ENCODE measurements at places on chromosomes 5 and 9.

GRCh38 chr5:69276422-69277174, 41.9 kb downstream of the CDK7 start:
- no peak for DNase-seq

DNA sequence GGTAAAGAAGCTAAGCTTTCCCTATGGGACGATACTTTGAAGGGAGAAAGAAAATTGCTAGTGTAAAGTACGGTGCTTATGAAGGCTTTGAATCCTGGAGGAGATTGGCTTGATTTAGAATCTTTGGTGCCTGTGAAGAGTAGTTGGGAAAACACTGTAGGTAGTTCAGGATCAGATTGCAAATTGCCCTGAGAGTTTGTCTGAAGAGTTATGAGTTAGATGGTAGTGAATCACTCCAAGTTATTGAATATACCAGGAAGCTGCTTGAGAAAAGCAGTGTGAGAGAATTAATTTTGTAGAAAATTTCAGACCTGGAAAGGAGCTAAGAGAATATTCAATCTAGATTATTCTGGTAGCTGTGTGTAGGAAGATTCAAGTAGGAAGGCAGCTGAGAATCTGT, 11.5 kb downstream of the MAN2A1 start:
- no peak for DNase-seq

- DNase-seq: no peak
Observed at GRCh38 chr9:28927691-28928090, 1354.4 kb upstream of the C9orf72 start.

DNA sequence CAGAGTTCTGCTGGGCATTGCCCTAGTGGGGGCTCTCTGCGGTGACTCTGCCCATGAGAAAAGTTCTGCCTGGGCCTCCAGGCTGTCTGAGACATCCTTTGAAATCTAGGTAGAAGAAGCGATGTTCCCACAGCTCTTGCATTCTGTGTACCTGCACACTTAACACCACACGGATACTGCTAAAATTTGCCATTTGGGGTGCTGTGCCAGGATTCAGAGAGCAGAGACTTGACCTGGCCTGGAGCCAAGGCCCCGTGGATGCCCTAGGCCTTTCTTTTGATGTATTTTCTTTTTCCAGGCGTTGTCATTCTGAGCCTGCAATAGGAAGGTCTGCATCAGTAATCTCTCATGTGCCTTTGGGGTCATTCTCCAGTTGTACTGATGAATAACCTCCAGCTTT, 89.3 kb upstream of the IL12B start:
- no peak for DNase-seq

DNA sequence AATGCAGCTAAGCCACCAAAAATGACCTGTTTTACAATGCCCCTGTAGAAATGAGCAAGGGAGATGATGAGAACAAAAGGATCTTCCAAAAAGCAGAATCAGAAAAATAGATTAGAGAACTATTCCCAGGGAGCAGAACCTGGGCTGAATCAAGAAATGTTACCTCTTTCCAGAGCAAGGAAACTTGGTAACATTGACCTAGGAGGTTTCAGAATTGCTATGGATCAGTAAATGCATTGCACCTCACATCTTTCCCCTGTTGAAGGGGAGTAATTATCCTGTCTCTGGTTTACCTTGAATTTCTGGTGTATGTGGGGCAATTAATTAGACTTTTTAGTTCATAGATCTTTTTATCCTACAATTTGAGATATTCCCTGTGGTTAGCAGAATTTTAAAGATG, 151.2 kb upstream of the RAI14 start:
- DNase-seq: no peak

- no peak for DNase-seq
Observed at GRCh38 chr5:111976705-111977435, 219.9 kb upstream of the NREP start.

GRCh38 chr9:109098960-109099308, 20.8 kb downstream of the TMEM245 start:
- no peak for DNase-seq

- no peak for DNase-seq
Observed at GRCh38 chr5:138722544-138723177, 30.6 kb upstream of the CTNNA1 start.

DNA sequence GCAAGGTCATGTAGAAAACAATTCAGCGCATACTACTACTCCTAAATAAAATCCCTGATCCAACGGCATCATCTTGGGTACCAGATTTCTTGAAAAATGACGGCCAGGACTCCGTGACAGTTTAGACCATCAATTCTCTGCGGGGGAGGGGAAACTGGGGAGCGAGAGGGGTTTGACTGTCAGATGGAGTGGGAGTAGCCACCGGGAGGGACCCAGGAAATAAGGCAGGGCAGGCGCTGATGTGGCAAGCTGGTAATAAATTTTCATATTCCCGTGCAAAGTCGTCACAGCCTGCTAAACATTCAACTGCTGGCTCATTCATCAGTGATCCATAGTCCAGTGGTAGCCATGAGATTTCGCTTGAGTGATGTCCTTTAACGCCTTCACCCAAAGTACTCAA, 457 bp upstream of the CDH18 start:
- no peak for DNase-seq

- no peak for DNase-seq
Observed at GRCh38 chr9:120436983-120437475, 142.9 kb downstream of the CDK5RAP2 start.

GRCh38 chr5:44727100-44727499, 81.6 kb upstream of the MRPS30 start:
- no peak for DNase-seq

DNA sequence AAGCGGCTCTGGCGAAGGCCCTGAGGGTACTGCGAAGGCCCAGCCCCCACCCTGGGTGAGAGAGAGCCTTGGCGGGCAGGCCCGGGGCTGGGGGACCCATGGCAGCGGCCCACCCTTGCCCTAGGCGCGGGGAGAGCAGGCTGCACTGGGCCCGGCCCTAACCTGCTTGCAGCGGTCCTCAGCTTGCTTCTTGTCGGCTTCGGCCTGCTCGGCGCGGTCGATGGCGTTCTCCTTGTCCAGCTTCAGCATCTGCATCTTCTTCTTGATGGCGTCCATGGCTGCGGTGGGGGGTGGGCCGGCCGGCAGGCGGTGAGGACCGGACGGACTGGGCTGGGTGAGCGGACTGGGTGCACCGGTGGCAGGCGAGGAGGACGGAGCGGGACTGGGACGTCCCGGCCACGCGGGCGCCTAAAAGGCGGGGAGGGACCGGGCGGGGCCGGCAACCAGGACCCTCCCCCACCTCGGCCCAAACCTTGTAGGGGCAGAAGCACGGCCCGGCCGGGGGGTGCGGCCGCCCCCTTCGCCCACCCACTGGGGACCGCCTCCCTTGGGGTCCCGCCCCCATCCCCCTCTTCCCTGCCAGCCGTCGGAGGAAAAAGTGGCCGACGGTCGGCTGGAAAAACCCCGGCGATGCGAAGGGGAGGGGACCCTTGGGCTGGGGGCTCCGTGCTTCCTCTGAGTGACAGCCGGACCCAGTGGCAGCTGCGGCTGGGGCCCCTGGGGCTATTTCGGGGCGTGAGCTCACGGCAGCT, at the start of gene TPM2:
TPM2 (minus strand) TSS at position 384 of the 752 bp plus-strand sequence; CDS start at position 276, 108 bp downstream.
- no peak for DNase-seq

DNA sequence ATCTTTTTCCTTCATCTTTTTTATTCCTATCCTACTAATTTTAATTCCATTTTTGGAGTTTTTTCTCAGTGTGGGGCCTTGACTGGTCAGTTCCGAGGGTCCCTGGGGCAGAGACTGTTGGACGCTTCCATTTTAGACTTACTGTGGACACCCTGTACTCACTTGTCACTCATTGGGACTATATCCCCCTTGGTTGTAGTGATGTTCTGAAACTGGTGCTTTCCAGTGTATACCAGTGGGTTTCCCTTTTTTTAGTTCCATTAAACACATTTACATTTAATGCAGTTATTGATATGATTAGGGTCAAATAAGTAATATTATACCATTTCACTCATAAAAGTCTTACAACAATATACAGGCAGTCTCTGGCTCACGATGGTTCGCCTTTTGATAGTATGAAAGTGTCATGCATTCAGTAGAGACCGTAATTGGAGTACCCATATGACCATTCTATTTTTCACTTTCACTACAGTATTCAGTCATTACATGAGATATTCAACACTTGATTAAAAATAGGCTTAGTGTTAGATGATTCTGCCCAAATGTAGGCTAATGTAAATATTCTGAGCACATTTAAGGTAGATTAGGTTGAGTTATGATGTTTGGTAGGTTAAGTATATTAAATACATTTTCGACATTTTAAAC, 46.0 kb downstream of the CNOT6 start:
- no peak for DNase-seq

DNA sequence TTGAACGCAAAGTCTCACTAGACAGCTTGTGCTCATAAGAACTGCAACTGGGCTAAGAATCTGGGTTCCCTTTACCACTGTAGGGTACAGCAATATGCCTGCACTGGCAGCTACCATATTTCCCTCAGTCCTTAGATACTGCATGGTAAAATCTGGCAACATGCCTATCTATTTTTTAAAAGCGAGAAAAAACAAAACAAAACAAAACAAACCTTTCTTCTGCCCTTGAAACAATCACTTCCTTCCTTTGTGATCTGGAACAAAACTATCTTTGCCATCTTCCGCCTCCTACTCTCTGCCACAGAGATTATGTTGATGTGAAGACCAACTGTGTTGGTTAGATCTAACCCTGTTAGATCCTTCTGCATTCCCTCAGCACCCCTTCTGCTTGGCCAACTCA, 242.9 kb downstream of the EBF1 start:
- DNase-seq: no peak

DNA sequence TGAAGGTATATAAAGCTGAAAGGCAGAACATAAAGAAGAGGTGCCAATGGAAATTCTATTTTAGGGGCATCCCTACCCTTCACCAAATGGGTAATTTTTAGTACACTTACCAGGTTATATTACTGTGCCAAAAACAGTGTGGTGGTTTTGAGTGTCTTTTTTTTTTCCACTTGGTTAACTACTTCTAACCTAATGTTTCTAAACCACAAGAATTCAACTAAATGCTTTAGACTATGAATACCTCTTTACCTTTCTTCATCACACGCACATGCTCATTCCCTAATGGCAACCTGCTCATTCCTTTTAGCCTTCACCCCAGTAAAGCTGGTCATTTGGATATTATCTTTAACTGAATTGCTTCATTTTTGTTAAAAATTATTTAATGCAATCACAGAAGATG, 215.6 kb downstream of the PIK3R1 start:
- no peak for DNase-seq

GRCh38 chr5:9622971-9623421, 7.2 kb downstream of the TAS2R1 start:
- no peak for DNase-seq

All from iPS DF 6.9 (cell line).